ENCODE measurements at places on chromosomes 4 and X. TPM values are rescaled to one million over a fixed set of nuclear protein-coding genes. Genes with fewer than 3 reads are reported as not detected.

PDGFC gene
- total RNA-seq, result not detected

CXCL13 gene
- not detected for total RNA-seq

DNA sequence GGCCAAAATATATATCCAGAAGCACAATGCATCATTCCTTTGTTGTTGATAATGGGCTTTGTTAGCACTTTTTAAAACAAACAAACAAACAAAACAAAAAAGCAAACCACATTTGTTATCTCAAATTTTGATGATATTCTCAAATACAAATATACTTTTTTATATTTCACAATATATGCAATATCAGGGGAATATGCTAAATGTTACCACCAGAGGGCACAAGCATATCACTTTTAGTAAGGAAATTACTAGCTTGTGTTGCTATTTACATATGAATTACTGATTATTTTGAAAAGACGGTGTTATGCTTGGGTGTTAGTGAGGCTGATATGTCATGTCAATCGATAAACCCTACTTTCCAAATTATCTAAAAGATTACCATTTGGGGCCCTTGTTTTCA, 29.1 kb downstream of the RIPPLY1 start:
- H3K4me1 ChIP-seq, result no peaks in the 10 kb centered on the region
- no peaks in the 10 kb centered on the region for H3K36me3 ChIP-seq
- no peak for DNase-seq
- H3K27me3 ChIP-seq, result no peaks in the 10 kb centered on the region
- no peak overlapping the region for H3K4me3 ChIP-seq
- H3K27ac ChIP-seq, result no peak overlapping the region

GRCh38 chr4:47462799-47463234, 685 bp downstream of the COMMD8 start:
- peaks cover 15% of the 10 kb centered on the region for H3K4me1 ChIP-seq
- H3K4me3 ChIP-seq, result peak overlapping the region; percentile 91
- H3K36me3 ChIP-seq, result no peaks in the 10 kb centered on the region
- H3K27ac ChIP-seq, result peak overlapping the region; percentile 98
- no peak for DNase-seq
- no peaks in the 10 kb centered on the region for H3K27me3 ChIP-seq

GRCh38 chr4:1353186-1354055, 6.4 kb downstream of the UVSSA start:
- peaks cover 16% of the 10 kb centered on the region for H3K4me1 ChIP-seq
- H3K4me3 ChIP-seq, result no peak overlapping the region
- peaks cover 6% of the 10 kb centered on the region for H3K36me3 ChIP-seq
- no peak overlapping the region for H3K27ac ChIP-seq
- no peaks in the 10 kb centered on the region for H3K27me3 ChIP-seq
- no peak for DNase-seq

DNA sequence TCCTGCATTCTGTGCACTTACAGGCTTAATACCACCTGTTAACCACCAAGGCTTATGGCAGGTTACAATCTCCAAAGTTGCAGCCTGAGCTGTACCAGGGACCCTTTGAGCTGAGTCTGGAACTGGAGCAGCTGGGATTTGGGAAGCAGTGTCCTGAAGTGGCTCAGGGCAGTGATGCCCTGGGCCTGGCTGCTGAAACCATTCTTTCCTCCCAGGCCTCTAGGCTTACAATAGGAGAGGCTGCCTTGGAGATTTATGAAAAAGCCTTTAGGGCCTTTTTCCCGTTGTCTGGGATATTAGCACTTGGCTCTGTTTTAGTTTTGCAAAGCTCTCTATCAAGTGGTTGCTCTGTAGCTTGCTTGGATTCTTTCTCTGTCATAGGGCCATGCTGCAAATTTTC, 154.3 kb upstream of the CASK start:
- no peaks in the 10 kb centered on the region for H3K27me3 ChIP-seq
- DNase-seq, result no peak
- H3K36me3 ChIP-seq, result no peaks in the 10 kb centered on the region
- H3K27ac ChIP-seq, result no peak overlapping the region

DNA sequence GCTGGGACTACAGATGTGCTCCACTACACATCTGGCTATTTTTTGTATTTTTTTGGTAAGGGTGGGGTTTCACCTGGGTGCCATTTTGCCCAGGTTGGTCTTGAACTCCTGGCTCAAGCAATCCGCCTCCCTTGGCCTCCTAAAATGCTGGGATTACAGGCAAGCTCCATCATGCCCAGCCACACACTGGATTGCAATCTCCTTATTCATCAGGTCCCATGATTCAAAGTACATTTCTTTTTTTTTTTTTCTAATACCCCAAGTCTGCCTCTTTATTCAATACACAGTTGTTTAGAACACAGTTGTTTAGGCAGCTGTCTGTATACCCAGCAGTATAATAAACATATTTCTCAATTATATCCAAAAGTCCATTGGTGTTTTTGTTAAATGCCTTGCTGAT, 130.3 kb upstream of the ARSJ start:
- no peaks in the 10 kb centered on the region for H3K36me3 ChIP-seq
- no peaks in the 10 kb centered on the region for H3K27me3 ChIP-seq
- no peaks in the 10 kb centered on the region for H3K4me1 ChIP-seq
- H3K27ac ChIP-seq, result no peak overlapping the region
- H3K4me3 ChIP-seq, result no peak overlapping the region

DNA sequence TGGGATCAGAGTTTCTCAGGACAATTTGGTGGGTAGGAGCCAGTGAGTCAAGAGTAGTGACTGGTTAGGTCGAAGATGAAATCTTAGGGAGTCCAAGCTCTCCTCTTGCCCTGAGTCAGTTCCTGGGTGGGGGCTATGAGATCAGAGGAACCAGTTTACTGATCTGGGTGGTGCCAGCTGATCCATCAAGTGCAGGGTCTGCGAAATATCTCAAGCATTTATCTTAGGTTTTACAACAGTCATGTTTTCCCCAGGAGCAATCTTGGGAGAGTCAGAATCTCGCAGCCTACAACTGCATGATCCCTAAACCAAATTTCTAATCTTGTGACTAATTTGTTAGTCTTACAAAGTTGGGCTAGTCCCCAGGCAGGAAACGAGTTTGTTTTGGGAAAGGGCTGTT, 1833.2 kb upstream of the PCDH7 start:
- no peak overlapping the region for H3K27ac ChIP-seq
- no peak overlapping the region for H3K4me3 ChIP-seq
- H3K36me3 ChIP-seq, result no peaks in the 10 kb centered on the region
- no peak for DNase-seq
- H3K27me3 ChIP-seq, result no peaks in the 10 kb centered on the region

GRCh38 chr4:181799561-181800069, 443.6 kb upstream of the TENM3 start:
- DNase-seq, result no peak
- H3K36me3 ChIP-seq, result no peaks in the 10 kb centered on the region
- H3K27me3 ChIP-seq, result no peaks in the 10 kb centered on the region
- H3K4me3 ChIP-seq, result no peak overlapping the region

DNA sequence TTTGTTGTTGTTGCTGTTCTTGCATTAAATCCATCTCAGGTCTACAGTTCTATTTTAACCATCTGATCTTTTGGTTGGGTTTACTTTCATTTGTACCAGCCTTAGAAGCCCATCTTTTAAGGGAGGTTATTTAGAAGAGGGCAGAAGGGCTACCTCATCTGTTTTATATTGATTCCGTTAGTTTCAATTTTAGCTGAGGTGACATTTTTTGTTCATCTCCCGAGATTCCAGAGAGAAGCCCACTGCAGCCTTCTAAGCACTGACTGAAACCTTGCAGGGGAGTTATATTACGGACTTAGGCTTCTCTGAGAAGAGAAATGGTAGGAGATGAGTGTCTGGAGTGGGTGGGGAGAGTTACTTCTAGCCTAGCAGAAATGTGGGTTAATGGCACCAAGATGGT, 101.8 kb downstream of the PDGFRA start:
- no peaks in the 10 kb centered on the region for H3K27me3 ChIP-seq
- no peak overlapping the region for H3K4me3 ChIP-seq
- no peak overlapping the region for H3K27ac ChIP-seq
- no peaks in the 10 kb centered on the region for H3K36me3 ChIP-seq
- no peaks in the 10 kb centered on the region for H3K4me1 ChIP-seq

GRCh38 chr4:183403961-183404360, 40.5 kb upstream of the CDKN2AIP start:
- no peak for DNase-seq
- H3K27me3 ChIP-seq, result no peaks in the 10 kb centered on the region
- H3K36me3 ChIP-seq, result no peaks in the 10 kb centered on the region
- H3K4me3 ChIP-seq, result no peak overlapping the region
- no peak overlapping the region for H3K27ac ChIP-seq

GRCh38 chrX:117987373-117987772, 129.2 kb downstream of the KLHL13 start:
- H3K4me3 ChIP-seq, result no peak overlapping the region
- no peak overlapping the region for H3K27ac ChIP-seq
- H3K4me1 ChIP-seq, result no peaks in the 10 kb centered on the region

DNA sequence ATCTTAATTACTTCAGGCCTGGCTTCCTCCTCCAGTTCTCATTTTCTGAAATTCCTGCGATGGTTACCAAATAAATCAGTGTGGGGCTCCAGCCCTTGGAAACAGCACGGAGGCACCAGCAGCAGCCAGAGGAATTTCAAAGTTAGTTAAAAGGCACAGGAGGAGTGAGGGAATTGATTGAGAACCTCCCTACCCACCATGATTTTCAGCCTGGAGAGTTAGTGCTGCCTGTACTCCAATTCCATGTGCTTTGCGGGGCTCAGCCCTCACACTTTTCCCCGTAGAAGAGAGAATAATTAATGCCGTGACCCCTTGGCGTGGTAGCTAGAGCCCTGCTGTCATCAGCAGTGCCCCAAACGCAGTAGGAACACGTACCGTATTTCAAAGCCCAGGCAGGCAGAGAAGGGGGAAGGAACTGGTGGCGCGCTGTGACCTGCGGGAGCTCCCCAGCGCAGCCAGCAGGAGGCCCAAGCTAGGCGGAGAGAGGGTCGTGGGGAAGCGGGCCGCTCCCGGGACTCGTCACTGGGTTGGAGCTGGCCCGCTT, 84.0 kb upstream of the IGFBP7 start:
- H3K36me3 ChIP-seq, result no peaks in the 10 kb centered on the region
- DNase-seq, result no peak
- H3K27me3 ChIP-seq, result peaks cover 29% of the 10 kb centered on the region
- H3K27ac ChIP-seq, result no peak overlapping the region
- H3K4me3 ChIP-seq, result no peak overlapping the region
- H3K4me1 ChIP-seq, result no peaks in the 10 kb centered on the region

DNA sequence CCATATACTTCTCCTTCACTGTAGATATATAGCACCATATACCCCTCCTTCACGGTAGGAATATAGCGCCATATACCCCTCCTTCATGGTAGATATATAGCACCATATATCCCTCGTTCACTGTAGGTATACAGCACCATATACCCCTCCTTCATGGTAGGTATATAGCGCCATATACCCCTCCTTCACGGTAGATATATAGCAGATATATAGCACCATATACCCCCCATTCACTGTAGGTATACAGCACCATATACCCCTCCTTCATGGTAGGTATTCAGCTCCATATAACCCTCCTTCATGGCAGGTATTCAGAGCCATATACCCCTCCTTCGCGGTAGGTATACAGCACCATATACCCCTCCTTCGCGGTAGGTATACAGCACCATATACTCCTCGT, 12.5 kb downstream of the SNX25 start:
- peaks cover 3% of the 10 kb centered on the region for H3K36me3 ChIP-seq
- peaks cover 28% of the 10 kb centered on the region for H3K4me1 ChIP-seq
- no peak overlapping the region for H3K4me3 ChIP-seq
- H3K27me3 ChIP-seq, result no peaks in the 10 kb centered on the region
- H3K27ac ChIP-seq, result no peak overlapping the region

DNA sequence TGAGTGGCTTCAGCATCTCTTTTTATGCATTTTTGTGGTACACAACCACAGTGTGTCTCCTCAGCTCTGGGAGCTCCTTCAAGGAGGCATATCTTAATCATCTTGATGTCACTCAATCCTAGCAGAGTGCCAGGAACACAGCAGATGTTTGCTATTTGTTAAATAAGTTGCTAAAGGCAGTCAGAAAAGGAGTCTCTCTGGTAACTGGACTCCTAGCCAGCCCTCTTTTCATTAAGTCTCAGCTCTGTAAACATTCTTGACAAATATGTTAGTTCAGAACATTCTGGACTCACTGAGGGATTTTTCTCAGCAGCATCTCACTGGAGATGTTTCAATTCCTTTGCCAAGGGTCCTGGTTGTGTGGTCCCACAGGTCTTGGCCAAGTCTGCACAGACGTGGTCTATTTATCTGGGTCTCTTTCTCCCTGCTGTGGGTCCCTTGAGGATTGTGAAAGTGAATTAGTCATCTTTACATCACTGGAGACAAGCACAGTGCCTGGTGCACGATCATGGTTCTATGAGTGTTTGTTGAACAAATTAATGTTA, 20.3 kb upstream of the FAM9C start:
- H3K27ac ChIP-seq, result no peak overlapping the region
- no peak overlapping the region for H3K4me3 ChIP-seq
- H3K4me1 ChIP-seq, result peaks cover 39% of the 10 kb centered on the region
- H3K36me3 ChIP-seq, result peaks cover 15% of the 10 kb centered on the region

- H3K27ac ChIP-seq, result no peak overlapping the region
- H3K4me1 ChIP-seq, result no peaks in the 10 kb centered on the region
- DNase-seq, result no peak
- H3K4me3 ChIP-seq, result no peak overlapping the region
- no peaks in the 10 kb centered on the region for H3K36me3 ChIP-seq
Observed at GRCh38 chr4:164318350-164318749, 435.6 kb upstream of the SMIM31 start.

DNA sequence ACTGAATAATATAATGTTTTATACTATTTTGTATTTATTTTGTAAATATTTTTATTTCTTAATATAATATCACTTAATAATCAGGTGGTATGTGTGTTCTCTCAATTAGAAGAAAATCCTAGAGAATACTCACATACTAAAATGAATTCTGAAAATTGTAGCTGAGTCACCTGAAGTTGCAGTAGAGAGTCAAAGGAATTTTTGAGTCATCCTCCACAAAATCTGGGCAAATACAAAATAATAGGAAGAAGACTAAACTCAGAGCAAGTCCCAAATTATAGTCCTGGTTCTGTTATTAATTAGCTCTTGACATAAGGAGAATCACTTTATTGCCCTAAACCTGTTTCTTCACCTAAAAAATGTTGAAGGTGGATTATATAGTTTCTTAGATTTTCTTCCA, 57.8 kb downstream of the SPATA4 start:
- no peaks in the 10 kb centered on the region for H3K36me3 ChIP-seq
- no peaks in the 10 kb centered on the region for H3K4me1 ChIP-seq
- no peak overlapping the region for H3K27ac ChIP-seq
- DNase-seq, result no peak
- no peak overlapping the region for H3K4me3 ChIP-seq

- H3K27ac ChIP-seq, result no peak overlapping the region
- no peak overlapping the region for H3K4me3 ChIP-seq
- no peaks in the 10 kb centered on the region for H3K36me3 ChIP-seq
- H3K4me1 ChIP-seq, result peaks cover 10% of the 10 kb centered on the region
- H3K27me3 ChIP-seq, result peaks cover 2% of the 10 kb centered on the region
Observed at GRCh38 chr4:42819863-42820514, 72.5 kb upstream of the GRXCR1 start.

GRCh38 chrX:139023531-139023930, 312.0 kb upstream of the FGF13 start:
- no peaks in the 10 kb centered on the region for H3K27me3 ChIP-seq
- no peaks in the 10 kb centered on the region for H3K36me3 ChIP-seq
- H3K4me3 ChIP-seq, result no peak overlapping the region
- no peak for DNase-seq
- H3K27ac ChIP-seq, result no peak overlapping the region
